Heart right ventricle (tissue), 16 donors: ENCODE measurements at places on chromosomes 2 and 18. TPM values are rescaled to one million over a fixed set of nuclear protein-coding genes. Genes with fewer than 3 reads are reported as not detected.

GRCh38 chr2:38505779-38506178 is 96.9 kb downstream of the HNRNPLL start:
- DNase-seq = no peak

DNA sequence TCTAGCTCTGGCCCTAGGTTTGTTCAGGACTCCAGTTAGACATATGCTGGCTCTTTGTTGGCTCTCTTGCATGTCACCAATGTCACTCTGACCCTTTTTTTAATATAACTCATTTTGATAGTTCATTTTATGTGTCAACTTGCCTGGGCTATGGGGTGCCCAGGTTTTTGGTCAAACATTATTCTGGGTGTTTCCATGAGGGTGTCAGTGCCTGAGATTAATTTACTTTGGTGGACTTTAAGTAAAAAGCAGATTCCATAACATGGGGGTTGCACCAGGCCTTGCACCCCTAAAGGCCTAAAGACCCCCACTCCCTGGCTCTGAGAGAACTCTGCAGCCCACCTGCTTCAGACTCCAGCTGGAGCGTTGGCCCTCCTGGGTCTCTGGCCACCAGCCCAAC is 48.1 kb upstream of the SNTG2 start:
- DNase-seq = no peak

DNA sequence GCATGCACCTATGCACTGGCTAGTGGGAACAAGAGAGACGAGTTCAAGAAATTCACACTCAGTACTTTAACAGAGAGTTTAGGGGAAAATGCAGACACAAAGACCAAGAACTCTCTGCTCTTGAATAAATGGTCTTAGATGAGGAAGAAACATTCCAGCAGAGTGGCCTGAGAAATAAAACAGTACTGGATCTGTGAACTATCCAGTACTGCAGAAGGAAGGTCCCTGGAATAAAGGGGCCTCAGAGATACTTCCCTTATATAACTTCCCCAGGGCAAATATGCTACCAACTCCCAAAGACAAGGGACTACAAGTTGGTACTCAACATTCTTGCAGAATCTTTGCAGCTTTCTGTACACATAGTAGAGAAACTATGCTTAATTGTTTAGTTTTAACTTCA is 70.9 kb upstream of the ARL5A start:
- DNase-seq = no peak

DNA sequence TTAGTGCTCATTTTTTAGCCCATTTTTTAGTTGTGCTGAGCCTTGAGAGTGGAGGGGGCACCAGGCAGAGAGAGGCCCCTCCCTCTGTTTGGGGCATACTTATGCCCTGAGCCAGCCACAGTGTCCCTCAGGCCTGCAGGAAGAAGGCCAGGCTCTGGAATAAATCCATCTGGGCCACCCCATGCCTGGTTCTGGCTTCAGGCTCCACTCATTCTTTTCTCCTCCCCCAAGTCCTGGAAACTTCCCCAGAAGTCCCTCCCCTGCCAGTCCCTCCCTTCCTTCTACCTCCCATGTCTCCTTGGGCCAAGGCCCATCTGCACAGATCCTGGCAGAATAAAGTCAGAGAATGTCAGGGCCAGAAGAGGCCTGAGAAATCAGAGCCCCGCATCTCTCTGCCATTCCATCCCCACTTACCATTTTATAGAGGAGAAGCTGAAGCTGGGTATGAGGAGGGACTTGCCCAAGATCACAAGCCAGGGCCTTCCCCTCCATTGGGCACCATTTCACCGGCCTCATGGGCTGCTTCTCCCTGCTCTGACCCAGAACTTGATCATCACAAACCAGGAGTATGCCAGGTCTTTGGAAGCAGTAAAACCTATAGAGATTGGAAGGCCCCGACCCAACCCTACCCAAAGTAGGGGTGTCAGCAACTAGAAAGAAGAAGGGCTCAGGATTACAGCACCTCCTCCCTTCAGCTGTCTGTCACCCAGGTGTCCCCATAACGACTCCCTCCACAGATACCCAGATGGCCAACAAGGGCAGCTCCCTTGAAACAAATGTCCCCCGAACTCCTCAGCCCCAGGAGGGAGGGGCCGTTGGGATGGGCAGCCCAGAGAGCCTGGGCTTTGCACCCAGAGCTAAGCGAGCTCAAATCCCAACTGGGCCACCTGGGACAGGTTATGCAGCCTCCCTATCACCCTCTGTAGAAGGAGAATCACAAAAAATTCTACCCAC is 108.4 kb downstream of the POLR1A start:
- DNase-seq = no peak

DNA sequence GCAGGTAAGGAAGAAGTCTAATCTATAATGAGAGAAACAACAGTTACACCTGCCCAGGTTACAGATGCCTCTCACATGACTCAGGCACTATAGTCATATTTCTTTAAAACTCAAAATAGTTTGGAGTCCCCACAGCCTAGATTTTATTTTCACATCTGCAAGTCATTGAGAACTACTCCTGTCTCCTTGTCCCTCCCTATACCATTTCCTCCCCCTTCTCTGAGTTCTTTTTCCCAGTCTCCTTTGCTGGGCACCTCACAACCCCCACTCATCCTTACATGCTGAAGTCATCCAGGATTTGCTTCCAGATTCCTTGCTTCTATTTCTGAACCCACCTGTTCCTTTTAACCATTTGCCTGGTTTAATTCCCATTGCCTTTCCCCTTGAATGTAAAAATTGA is 73.1 kb upstream of the KCNE4 start:
- DNase-seq = no peak

GRCh38 chr2:28291811-28292440 is 100.7 kb upstream of the FOSL2 start:
- DNase-seq = no peak

The TCF23 gene
- 0.09 TPM for total RNA-seq

The CTNNA2 gene
- not detected for total RNA-seq

- DNase-seq = no peak
These were observed 33.7 kb downstream of the GPR75 start for GRCh38 chr2:53826030-53826410.

DNA sequence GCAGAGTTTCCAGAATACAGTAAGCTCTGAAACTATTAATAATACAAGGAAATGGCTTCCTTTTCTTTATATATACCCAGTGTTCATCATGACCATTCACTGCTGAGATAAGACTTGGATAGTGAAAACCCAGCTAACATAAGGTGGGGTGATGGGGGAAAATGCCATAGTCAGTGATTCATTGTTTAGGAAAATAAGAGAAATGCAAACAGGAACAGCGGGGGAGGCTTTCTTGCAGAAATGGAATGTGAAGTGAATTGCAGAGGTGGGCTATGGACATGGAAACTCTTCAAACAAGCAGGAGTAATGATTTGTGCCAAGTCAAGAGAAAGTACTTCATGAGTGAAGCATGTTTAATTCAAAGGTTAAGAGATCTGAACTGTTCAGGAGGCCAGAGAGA is 519.4 kb downstream of the TDRD15 start:
- DNase-seq = no peak
